ENCODE measurements at places on chromosomes 3 and 15.

DNA sequence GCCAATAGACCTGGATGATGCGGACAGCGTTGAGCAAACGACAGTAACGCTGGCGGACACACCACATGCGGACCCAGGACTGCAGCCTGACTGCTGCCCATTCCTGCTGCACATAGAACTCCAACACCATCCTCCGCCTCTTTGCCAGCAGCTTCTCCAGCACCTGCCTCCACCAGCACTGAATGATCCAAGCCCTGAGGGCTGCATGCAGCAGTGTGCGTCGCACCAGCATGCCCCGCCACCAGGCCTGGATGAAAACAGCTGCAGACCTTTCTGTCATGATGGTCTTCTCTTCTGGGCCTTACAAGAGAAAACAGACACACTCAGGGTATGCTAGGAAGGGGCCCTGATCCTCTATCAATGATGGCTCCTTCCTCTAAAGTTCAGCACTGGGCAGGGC is 1.5 kb downstream of the IQCF5 start:
- DNase-seq, result no peak

GRCh38 chr3:11611341-11611799 is 32.3 kb downstream of the VGLL4 start:
- DNase-seq, result no peak

DNA sequence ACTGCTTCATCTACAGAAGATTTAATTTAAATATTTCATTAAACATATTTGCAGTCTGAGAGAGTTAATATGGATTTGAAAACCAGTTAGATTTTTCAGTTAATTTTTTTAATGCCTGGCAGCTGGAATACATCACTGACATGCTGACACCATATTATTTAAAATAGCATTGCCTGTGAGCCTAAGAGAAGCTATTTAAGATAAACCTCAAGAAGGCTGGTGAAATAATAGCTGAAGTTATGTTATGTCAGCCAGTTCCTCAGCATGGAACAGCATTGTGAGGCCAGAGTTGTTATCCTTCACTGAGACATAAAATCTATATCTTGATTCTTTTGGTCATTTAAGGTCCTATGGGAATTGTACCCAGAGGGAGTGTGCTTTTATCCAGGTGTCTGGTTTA is 705.2 kb downstream of the NAALADL2 start:
- DNase-seq, result no peak

DNA sequence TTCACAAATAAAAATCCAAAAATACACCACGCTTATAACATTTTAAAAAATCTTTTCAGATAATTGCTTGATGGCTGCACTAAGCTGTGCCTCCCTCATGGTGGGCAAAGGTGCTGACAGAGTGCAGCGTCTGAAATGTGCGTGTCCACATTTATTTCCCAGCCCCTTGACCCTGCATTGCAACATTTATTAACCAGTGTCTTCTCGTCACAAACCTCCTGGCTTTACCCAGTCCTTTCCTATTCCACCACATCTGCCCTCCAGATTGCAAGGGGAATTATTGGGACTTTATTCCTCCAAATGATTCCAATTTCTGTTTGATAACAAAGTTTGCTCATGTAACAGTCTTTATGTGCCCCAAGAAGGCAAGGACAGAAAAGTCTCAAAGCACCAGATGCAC is 5.5 kb downstream of the RASGRP1 start:
- DNase-seq, result no peak

DNA sequence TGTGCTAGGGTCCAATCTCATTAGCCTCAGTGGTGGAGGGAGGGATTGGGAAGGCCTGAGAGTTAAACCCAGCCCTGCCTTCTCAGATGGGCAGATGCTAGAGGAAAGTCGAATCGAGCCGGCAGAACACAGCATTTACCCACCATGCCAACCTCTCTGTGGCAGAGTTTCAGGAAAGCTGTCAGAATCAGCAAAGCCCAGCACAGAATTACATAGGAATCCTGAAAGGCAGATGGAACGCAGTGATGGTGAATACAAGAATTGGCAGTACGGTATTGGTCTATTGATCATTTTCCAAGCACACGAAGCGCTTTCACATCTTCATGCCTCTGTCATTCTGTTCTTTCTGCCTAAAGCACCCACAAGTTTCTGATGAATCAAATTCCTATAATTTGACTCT is 417.7 kb upstream of the RBMS3 start:
- DNase-seq, result no peak

DNA sequence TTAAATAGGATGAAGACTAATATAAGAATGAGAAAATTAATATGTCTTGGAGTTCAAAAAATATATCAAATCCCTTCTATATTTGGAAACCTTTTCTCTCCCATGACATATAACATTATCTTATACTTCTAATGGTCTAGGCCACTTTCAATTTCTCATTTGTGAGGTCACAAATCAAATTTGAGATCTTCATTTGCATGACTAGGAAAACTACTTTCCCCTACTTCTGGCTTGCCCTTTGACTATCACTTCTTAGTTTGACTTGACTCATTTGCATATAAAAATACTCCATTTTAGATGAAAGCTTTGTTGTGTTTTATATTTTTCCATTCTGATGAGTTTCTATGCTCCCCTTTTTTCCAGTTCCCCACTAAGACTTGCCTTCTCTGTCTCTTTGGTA is 598.6 kb upstream of the TBL1XR1 start:
- no peak for DNase-seq

- DNase-seq, result peak; percentile 83
Observed at GRCh38 chr15:90362936-90363212, 10.8 kb downstream of the ZNF774 start.

DNA sequence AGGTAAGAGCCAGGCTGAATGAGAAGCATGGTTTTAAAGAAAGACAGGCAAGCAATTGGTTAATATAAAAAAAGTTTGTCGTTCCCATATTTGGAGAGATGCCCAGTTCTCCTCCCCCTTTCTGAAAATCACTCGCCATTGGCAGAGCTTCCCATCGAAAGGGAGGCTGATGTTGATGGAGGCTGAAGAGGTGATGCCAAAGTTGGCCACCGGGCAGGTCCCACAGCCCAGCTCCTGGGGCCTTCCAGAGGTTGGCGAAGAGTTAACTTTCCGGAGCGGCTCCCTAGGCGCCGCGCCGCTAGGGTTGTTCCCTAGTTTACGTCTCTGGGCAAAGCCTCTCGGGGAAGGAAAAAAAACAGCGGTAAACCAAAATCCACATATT is 793 bp downstream of the PCOLCE2 start:
- no peak for DNase-seq

DNA sequence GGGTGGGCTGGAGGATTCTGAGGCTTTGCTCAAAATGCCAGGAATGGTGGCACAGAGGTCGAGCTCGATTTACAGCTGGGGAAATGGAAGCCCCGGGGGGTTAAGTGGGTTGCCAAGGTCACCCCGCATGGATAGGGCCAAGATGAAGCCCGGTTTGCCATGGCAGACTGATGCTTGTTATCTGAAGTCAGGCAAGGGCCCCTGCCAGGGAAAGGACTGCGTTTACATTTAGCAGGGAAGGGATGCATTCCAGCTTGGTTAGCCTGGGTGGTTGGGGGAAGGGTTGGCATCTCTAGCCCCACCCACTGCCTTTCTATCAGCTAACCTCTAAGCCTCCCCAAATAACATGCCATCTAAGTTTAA is 79.0 kb downstream of the RPLP1 start:
- no peak for DNase-seq

DNA sequence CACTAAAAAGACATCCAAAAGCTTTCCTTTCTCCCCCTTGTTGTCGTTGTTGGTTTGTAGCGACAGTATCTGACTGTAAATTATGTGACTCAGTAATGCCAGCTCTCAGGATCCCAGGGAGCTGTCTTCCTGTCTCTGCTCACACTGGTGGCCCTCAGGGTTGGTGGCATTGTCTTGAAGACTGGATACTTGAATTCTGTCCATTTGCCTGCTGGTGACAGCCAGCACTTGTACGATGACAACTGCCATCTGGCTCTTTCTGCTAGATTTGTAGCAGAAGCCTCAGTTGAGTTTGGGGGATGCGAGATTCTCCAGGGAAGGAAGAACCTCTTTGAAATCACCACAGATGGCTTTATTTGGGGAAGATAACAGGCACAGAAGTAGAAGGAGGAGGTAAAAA is 120.8 kb downstream of the ARPP21 start:
- DNase-seq, result no peak

- no peak for DNase-seq
Observed at GRCh38 chr15:85351965-85352364, 28.4 kb upstream of the AKAP13 start.

DNA sequence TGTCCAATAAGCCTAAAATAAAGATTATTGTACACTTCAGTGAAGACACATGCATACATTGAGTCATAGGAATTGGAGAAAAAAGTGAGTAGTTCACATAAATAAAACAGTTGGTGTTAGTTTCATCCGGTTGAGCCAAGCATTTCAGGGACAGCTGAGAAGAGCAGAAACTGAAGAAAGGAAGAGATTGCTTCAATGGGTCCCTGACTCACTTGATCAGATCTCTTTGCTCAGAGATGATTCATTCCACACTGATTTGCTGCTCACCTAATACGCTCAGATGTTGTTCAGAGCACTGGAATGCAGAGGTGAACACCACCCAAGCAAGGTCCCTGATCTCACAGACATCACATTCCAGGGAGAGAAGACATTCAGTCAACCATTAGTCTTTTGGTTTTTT is 93.7 kb downstream of the RAD18 start:
- peak; percentile 83 for DNase-seq

DNA sequence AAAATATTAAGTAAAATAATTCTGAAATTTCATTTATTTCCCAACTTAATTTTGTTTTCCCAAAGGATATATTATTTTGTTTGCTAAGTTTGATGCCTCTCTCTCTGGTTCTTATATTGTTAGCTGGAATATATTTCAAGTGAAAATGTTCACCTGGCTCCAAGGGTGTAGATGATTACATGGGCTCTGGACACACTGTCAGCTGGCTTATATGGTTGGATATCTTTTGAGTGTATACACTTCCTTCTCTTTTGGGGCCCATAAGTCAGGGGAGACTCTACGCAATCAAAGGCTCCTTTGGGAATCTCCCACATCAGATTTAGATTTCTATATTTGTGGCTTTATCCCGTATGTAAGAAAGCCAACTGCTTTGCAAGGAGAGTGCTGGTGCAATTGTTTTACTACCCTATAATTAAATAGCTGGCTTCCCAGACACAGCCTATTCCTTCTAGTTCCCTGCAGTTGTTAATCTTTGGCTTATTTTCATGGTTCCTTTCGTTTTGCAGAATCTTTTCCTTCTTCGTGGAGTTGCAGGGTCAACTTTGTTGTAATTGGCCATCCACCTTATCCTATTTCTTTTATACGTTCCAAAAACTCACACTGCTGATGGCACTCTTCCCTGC is 225.7 kb downstream of the DPH6 start:
- no peak for DNase-seq

DNA sequence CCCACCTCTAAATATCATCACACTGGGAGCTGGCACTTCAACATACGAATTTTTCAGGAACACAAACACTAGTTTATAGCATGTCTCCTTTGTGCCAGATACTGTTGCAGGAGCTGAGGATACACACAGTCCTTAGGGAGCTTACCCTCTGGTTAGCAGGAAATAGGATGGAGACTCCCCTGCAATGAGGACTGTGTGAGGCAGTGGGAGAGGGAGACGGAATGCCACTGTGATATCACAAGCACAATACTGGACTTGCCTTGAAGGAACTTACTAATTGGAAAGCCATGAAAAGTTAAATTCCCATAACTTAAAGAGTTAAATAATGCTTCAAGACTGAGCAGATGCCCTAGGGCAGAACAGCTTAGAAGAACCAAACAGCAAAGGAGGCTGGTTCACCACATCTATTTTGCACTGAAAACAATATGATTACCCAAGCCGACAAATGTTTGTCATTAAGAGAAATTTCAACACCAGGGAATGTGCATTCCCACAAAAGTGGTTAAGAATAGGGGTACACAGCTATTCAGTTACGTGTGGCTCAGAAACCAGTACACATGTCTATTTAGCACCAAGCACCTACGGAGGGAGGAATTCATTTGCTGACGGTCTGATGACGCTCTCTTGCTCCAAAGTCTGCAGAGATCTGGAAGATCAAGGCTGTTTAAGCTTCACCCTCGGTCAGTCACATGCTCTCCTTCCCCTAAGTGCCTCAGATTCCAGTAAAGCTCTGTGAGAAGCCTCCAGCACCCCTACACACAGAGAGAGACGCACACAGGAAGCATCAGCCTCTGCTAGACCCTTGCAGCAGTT is 5.2 kb downstream of the TBC1D2B start:
- DNase-seq, result no peak

GRCh38 chr3:35737527-35737926 is 98.2 kb downstream of the ARPP21 start:
- DNase-seq, result no peak

DNA sequence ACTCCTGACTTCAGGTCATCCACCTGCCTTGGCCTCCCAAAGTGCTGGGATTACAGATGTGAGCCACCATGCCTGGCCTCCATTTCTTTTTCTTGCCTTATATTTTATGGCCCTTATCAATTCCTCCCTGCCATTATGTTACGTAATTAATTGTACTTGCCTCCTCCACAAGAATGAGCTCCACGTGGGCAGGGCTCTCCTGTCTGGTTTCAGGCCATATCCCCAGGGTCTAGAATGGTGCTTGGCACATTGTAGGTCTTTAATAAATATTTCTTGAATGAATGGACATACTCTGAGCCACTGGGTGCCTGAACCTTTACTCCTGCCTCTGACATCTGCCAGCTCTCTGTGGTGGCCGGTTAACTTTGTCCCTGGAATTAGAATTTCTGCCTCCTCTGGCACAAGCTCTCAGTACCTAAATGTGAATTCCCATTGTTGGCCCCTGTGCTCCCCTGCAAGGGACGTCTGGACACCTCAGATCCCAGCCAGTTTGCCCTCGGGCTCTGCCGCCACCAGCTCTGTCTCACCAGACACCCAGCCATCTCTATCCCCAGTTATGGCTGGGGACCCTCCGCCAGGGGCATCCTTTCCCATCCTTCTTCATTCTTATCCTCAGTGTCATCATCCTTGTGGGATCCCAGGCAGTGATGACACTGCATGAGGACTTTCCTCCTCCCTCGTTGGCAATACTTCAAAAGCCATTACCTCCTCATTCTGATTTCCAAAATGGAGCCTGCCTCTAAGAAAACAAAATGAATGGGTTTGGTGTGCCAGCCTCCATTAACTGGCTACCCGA is 165.6 kb upstream of the SMAD3 start:
- no peak for DNase-seq

GRCh38 chr3:28295898-28296490 is 52.5 kb upstream of the ZCWPW2 start:
- DNase-seq, result no peak

DNA sequence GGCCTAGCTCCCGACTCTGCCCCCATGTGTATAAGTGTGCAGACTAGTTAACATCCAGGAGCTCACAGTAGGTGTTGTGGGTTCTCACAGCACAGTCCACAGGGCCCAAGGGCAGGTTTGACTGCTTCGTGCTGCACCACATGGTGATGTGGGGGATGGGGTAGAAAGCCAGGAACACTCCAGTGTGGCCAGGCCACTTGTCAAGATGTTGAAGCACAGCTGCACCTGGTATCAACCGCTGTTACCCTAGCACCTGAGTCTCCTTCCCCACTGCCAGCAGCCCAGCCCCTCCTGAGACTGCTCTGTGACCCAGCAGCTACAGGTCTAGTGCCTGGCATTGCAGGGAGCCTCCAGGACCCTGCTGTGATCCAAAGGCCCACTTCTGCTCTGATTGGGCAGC is 53.4 kb downstream of the CHDH start:
- no peak for DNase-seq

Measured in dermis microvascular lymphatic vessel endothelial cell (primary cell).